ENCODE measurements at places on chromosomes 6 and 20.
A peak's percentile ranks its signal among the peaks of the same experiment; 100 is the strongest.

GRCh38 chr6:42424906-42425474, 26.7 kb downstream of the TRERF1 start:
- DNase-seq = no peak

DNA sequence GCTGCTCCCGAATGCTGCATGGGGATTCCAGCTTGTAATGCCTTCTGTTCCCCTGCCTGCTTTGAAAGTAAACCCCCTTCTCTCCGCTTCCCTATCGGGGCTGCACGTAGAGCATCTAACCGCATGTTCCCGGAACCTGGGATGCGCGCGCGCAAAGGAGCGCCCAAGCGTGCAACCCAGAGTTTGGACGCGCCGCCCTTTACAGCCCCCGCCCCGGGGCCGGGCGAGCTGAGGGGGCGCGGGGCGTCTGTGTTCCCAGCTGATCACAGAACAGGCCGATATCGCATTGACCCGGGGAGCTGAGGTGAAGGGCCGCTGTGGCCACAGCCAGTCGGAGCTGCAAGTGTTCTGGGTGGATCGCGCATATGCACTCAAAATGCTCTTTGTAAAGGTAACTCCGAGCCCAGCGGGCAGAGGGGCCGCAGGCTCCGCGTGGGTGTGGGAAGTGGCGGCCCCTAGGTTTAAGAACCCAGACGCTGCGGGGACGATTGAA, 1.4 kb downstream of the LAMP5 start:
- DNase-seq = no peak

DNA sequence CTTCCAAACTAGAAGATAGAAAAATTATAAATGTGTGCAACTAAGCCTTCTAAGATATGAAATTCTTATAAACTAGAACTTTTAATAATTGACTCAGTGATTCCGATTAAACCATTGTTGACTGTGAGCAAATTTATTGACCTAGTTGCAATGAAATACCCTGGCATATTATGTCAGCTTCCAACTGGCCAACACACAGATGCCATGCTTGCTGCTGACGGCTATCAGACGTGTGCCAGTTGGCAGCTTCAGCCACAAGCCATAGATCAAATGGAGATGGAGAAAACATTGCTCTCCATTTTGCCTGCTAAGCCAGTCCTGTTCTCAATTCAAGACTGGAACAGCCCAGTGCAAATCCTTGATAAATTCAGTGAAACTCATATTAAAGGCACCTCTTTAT, 101.7 kb upstream of the HDGFL1 start:
- no peak for DNase-seq

- DNase-seq = no peak
Measured at GRCh38 chr6:89212472-89212871, 4.7 kb downstream of the GABRR1 start.

DNA sequence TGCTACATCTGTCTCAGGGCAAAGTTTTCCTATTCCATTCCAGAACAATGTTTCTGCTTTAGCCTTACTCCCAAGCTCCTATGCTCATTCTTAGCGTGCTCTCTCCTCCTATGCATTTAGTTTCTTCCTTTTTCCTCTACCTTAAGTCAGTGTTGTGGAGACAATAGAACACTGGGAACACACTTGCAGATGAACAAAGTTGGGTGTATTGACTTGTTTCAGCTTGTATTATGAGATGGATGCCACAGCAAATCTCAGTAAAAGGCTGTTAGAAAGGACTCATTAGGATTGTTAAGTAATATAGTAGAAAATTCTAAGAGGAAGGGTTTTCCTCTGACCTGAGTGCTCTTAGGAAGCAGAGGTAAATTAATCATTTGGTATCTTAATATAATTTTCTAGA, 48.4 kb downstream of the BMP5 start:
- no peak for DNase-seq

GRCh38 chr6:116925088-116925794, 48.2 kb downstream of the RFX6 start:
- no peak for DNase-seq

GRCh38 chr20:34389206-34389953, 26.3 kb downstream of the ITCH start:
- DNase-seq = no peak

DNA sequence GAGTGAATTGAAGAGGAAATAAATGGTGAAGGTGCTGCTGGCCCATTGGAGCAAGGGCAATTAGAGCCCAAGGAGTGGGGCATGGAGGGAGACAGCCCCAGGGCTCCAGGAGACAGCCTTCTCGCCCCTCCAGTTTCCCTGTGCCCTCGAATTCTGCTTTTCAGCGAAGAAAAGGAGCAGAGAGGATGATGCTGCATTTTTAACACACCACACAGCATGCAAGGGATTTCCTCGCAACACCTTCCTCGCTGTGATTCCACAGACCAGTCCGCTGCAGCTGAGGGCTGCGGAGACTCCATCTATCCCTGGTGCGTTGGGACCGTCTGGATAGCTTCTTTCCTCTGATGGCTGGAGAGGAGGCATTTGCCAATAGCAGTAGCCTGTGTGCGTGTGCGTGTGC, 41.7 kb downstream of the PTCHD4 start:
- DNase-seq = no peak

DNA sequence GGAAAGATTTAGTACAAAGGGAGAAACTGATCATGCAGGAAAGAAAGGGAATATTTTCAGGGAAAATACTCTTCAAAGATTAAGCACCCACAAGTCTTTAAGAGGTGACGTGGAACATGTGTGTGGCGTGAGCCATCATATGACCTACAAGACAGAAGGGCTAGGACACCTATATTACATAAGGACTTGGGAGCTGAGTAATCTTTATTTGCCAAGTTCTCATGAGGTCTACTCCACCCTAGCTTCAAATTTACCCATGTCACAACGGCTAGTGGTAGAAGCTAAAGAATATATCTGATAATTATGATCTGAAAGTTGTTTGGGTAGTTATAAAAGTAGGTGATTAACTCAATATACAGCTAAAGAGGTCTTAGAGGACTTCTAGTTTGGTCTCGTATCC, 167.8 kb downstream of the GJA10 start:
- no peak for DNase-seq

DNA sequence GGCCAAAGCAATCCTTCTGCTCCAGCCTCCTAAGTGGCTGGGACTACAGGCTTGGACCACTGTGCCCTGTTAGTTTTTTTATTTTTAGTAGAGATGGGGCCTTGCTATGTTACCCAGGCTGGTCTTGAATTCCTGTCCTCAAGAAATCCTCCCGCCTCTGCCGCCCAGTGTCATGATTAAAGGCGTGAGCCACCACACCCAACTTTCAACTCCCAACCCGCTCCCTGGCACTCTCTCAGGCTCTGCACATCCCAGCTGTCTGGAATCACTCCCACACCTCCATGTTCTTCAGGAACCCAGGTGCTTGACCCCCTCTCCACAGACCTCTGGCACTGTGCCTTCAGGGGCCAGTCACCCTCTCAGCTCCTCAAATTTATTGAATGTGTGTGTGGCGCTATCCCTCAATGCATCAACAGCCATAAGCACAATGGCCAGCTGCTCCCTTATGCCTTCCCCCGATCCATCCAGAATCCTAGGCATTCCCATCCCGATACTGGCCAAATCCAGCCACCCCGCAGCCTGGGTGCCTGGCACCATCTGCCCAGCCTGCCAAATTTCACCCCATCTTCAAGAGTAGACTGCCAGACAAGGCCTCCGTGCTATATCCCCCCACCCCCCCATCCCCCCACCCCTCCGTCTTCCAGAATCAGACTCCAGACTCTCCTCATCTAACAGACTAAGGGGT, 647 bp upstream of the POU5F1 start:
- no peak for DNase-seq

GRCh38 chr20:35953387-35954199, 709 bp downstream of the SCAND1 start:
- DNase-seq = peak; percentile 44

DNA sequence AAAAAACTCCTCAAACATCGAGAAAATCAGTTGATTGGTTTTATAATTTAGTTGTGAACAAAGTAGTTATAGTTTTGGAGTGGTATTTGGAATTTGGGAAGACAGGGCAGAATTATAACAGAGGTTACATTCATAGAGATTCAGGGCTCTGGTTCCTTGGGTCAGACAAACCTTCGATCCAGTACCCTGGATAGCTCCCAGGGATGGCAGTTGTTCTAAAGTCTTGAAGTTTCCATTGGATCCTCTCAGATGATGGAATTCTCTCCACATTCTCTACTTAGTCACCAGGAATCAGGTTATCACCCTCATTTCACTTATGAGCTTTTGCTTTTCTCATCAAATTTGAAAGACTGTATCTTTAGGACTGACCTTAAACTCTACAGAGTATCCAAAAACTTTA, 285.1 kb downstream of the CENPW start:
- no peak for DNase-seq

DNA sequence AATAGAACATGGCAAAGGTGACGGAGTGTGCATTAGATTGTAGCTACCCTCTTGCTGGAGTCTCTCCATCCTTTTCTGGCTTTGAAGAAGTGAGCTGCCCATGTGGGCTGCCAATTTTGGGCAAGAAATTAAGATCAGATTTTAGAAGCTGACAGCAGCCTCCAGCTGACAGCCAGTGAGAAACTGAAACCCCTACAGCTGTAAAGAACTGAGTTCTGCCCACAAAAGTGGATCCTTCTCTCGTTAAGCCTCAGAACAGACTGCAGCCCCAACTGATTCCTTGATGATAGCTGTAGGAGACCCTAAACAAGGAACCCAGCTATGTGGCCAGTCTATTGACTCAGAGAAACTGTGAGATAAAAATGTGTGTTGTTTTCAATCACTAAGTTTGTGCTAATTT, 134.1 kb downstream of the CD109 start:
- DNase-seq = no peak

- peak; percentile 27 for DNase-seq
Measured at GRCh38 chr6:148166339-148166968, 176.2 kb upstream of the SASH1 start.

DNA sequence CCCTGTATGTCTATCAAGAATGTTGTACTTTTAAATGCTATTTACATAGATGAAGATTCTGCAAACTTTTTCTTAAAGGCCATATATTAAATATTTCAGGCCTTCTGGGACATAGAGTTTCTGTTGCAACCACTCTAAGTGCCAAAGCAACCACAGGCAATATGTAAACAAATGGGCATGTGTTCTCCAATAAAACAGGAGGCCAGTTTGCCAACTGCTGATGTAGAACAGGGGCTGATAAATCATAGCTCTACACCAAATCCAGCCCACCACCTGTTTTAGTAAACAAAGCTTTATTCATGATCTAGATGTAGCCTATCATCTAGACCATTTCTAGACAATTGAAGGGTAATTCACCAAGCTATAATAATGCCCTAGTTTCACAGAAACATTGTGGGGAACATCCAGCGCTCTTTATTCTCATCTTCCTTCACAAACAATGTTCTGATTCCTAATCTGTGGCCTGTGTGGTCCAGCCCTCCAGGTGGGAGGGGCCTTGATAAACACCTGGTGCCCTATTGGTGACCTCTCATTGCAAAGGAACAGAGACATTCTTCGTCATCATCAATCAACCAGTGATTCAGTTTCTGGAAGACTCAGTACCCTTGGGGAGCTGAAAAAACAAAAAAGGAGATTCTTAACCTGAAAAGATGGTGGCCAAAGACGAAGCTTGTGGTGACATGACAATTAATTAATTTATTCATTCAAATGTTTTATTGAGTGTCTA, 80.2 kb downstream of the PREP start:
- no peak for DNase-seq

- no peak for DNase-seq
Measured at GRCh38 chr6:87848616-87849015, 146.6 kb upstream of the AKIRIN2 start.

DNA sequence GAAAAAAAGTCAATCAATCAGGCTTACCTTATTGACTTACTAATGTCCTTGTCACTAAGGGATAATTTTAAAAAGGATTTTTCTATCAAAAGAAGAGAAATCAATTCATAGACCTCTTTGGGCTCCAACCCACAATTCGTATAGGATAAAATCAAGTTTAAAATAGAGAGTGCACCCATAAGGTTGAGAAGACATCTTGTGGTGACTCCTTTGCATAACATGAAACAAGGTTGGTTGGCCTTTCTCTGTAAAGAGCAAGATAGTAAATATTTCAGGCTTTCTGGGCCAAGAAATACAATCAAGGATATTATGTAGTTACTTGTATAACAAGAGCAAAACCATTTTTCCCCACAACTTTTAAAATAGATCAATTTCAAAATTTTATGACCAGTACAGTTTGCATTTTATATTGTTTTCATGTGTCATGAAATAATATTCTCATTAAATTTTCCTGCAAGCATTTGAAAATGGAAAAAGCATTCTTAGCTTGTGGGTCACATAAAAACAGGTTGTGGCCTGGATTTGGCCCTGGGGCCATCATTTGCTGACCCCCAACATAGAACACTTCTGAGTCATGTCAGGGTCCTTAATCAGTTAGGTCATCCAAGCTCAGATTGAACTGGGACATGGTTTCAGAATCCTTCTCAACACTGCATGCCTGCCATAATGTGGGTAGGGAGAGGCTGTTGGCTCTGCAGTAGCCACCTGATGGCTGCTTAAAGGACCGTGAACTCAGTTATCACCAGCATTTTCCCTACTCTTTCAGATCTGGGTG, 76.7 kb downstream of the MYB start:
- DNase-seq = no peak

GRCh38 chr20:41279546-41280225, 37.8 kb downstream of the ZHX3 start:
- DNase-seq = no peak

DNA sequence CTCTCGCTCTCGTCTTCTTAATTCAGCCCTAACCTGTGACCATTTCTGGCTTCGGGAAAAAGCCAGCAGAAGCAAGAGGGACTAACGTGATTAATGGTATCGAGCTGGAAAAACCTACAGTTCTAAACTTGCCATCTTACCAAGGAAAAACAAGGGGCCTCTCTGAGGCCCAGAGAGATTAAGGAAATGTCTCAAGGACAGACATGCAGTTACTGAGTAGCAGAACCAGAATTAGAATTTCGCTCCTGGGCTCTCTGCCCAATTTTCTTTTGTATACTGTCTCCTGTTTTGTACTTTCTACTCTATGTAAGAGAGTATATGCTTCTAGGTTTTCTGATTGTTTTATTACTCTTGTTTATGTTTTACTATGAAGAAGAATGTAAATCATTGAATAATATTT, 67.8 kb upstream of the LTV1 start:
- DNase-seq = no peak

DNA sequence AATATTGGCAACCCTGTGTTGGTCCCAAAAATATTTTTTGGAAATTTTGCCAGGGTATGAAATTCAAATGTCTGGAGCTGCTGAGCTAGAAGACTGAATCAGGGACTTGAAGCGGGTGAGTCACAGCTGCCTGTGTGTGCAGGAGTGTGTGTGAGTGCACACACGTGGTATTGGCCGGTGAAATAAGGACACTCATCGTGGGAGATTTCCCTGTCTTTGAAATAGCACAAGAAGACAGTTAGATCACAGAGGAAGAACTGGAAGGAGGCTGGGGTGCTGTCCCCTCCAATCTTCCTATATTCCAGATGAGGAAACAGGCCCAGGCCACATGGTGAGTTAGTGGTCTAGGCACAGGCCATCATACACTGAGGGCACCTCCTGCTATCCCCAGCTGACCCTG, 123.8 kb upstream of the MLN start:
- no peak for DNase-seq

- no peak for DNase-seq
Measured at GRCh38 chr20:61055180-61056010, 196.7 kb upstream of the CDH4 start.

GRCh38 chr20:4192378-4193068, 177.2 kb upstream of the RNF24 start:
- DNase-seq = no peak

GRCh38 chr6:156650896-156651390, 126.2 kb upstream of the ARID1B start:
- no peak for DNase-seq

Measured in NCI-H2227 treated with DMSO at 0.1 percent for 48 hours (cell line).